ENCODE measurements at places on chromosomes 4 and X.

GRCh38 chrX:56310581-56310980, 78.4 kb downstream of the KLF8 start:
- DNase-seq, result no peak

- no peak for DNase-seq
Observed at GRCh38 chrX:132594999-132595398, 106.2 kb upstream of the MBNL3 start.

- no peak for DNase-seq
Observed at GRCh38 chr4:80006935-80007744, 65.9 kb downstream of the ANTXR2 start.

DNA sequence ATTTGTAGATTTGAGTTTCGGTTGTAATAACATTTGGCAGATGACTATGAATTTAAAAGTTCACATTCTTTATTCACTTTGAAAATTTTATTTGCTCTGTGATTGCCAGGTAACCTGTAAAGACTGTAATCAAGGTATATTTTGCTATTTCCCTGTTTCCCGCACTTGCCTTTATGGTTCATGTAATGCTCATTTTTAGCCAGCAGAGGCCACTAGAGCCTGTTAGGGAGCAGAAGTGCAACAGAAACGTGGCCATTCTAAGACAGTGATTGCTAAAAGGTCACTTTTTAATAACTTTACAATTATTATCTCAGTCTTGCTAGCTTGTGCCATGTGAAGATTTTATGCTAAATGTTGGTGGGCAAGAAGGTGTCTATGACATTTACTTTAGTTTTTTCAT, 12.4 kb downstream of the YIPF6 start:
- DNase-seq, result no peak

GRCh38 chr4:169253113-169253671, 17.6 kb downstream of the SH3RF1 start:
- DNase-seq, result no peak

GRCh38 chrX:107146670-107147069, 28.0 kb upstream of the RBM41 start:
- no peak for DNase-seq

Data from NCI-H1930 (cell line).